ENCODE measurements at places on chromosomes 2 and 18. TPM values are rescaled to one million over a fixed set of nuclear protein-coding genes. Genes with fewer than 3 reads are reported as not detected.

- DNase-seq, result no peak
Observed at GRCh38 chr2:130763405-130763804, 8.1 kb downstream of the AMER3 start.

GRCh38 chr2:175567435-175568061, 386.0 kb upstream of the ATP5MC3 start:
- DNase-seq, result no peak

GRCh38 chr2:77519164-77519887, 2.9 kb downstream of the LRRTM4 start:
- DNase-seq, result no peak

DNA sequence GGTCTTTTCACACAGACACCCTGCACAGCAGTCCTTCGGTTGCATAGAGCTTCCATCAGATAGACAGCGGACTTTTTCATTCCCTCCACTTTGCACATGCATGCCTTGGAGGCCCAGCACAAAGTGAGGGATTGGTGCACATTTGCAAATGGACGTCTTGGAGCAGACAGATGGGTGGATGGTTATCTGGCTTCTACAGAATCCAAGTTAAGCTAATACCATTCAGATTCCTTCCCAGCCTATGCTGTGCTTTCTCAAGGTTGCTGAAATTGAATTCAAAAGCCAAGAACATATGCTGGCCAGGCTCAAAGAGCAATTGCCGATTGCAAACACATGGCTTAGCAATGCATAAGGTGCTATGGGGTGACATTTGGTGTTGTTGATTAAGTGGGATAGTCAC, 186.4 kb downstream of the VAPA start:
- no peak for DNase-seq

DNA sequence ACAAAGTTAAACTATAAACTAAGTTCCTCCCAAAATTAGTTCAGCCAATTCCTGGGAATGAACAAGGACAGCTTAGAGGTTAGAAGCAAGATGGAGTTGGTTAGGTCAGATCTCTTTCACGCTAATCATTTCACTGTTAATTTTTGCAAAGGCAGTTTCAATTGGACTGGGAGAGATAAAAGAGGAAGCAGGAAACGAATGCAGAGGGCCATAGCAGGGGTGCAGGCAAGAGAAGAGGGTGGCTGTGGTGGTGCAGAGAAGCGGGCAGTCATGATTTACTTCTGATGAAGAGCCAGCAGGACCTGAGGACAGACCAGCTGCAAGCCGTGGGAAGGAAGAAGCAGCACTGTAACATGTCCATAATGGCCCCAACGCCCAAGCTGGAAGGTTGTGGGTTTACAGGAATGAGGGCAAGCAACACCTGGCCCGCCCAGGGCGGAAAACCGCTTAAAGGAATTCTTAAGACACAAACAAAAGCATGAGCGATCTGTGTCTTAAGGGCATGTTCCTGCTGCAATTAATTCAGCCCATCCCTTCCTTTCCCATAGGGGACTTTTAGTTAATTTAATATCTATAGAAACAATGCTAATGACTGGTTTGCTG, 4.1 kb upstream of the RMP24 start:
- no peak for DNase-seq

- no peak for DNase-seq
Observed at GRCh38 chr2:34547340-34547739, 948.2 kb upstream of the FAM98A start.

- no peak for DNase-seq
Observed at GRCh38 chr2:85179541-85179940, 46.3 kb downstream of the TCF7L1 start.

DNA sequence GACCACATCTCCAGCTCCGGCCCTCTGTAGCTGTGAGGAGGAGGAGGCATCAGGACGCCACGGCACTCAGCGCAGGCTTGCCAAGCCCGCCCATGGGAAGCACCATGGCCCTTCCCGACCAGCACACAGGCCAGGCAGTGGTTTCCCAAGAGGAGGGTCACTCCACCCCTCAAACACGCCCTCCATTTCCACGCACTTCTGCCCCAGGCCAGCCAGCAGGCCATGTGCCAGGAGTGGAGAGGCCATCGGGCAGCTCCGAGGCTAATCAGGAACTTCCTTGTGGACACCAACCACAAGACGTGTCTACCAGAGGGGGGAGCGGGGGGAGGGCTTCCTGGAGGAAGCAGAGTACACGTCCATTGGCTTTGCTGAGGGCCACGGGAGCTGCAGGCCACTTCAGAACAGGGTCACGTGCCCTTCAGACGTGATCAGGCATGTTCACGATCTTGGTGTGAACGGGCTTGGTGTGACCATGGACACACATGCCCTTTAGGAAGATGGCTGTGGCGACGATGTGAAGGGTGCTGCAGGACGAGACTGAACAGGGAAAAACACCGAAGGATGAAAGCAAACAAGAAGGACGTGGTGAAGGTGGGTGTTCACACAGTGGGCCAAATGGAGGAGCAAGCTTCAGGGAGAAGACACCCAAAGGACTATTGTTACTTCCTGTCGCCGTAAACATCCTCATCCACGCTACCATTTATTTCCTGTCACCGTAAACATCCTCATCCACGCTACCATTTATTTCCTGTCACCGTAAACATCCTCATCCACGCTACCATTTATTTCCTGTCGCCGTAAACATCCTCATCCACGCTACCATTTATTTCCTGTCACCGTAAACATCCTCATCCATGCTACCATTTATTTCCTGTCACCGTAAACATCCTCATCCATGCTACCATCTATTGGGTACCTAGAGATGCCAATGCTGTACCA, 6.5 kb upstream of the MTERF4 start:
- no peak for DNase-seq

- no peak for DNase-seq
Observed at GRCh38 chr2:162123806-162124758, 28.0 kb downstream of the GCG start.

DNA sequence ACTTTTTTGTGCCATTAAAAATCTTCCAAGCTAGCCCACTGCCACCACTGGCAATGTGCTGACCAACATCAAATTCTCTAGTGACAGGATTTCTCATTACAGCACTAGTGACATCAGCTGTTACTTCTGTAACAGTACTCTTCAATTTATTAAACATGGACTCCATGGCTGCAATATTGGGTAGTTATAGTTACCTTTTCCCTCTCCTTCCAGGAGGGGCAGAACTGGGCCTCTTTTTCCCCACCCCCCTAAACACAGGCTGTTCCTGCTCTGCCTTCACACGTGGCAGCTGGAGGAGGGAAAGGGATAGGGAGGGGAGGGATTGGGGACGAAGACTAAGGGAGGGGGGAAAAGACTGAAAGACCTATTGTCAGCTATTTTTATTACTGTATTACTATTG, 38.1 kb downstream of the TRAK2 start:
- no peak for DNase-seq

DNA sequence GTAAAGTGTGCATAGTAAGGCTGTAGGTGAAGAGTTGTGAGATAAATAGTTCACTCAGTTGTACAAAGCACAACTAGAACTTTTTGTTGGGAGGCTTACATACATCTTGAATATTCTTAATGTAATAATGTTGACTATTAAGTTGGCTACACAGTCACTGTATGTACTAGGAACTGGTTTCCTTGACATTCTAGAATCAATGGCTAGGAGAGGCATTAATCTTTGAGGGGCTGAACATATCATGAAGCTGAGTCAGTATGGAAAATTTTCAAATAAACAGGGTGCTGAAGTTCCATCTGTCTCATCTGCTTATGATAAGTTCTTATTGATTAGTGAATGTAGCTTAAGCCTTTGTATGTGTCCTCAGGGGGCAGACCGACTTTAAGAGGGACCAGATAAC, 23.4 kb downstream of the METTL21A start:
- no peak for DNase-seq

- DNase-seq, result no peak
Observed at GRCh38 chr2:35864141-35864540, 491.4 kb upstream of the CRIM1 start.

DNA sequence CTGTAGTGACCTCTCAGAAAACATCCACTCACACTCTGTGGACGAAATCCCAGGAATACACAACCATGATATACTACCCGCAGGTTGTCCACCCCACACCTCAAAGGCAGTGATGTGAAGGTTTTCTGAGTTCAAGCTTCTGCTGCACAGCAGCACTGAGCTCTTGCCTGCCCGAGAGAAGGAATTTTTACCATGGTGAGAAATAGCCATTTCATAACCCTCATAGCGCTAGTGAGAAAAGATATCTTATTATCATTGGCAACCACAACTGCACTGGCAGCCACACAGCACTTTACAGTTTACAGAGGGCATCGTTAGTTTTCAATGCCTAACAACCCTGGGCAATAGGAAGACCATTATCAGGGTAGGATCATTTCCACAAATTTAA, 36.9 kb downstream of the NAPG start:
- no peak for DNase-seq

DNA sequence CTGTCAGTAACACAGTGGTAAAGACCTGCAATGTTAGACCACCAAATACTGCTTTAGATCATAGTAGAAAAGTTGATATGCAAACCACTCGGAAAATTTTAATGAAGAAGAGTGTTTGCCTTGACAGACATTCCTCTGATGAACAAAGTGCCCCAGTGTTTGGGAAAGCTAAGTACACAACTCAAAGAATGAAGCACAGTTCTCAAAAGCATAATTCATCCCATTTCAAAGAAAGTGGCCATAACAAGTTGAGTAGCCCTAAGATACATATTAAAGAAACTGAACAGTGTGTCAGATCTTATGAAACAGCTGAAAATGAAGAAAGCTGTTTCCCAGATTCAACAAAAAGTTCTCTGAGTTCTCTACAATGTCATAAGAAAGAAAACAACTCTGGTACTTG, 27.5 kb downstream of the GEN1 start:
- DNase-seq, result no peak

GRCh38 chr18:59877361-59877760, 22.4 kb upstream of the PMAIP1 start:
- DNase-seq, result no peak

- no peak for DNase-seq
Observed at GRCh38 chr2:66948234-66948633, 448.9 kb upstream of the ETAA1 start.

DNA sequence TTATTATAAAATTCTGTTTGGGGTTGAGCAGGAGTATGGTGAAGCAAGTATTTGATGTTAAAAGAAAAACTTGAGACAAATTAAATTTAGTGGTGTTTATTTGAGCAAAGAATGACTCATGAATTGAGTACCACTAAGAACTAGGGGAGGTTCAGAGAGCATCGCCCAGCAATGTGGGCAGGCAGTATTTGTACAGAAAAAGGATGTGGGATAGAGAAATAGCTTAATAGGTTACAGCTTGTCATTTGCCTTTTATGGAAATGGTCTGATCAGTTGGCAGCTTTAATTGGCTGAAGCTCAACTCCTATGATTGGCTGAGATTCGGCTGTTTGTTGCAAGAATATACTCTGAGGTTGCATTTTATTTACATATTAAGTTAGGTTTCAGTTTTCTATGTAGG, 68.2 kb downstream of the LRATD1 start:
- no peak for DNase-seq

DNA sequence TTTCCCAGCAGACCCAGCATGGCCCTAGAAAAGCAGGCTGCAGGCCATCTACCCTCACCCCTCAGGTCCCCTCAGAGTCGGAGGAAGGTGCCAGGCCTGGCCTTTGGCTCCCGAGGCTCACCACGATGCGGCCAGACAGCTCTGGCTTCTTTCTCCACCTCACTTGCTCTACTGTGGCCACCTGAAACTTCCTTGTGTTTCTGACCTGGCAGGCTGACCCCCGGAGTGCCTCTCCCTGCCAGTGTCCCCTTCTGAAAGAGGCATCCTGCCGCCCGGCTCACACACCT, 375.0 kb upstream of the HS6ST1 start:
- DNase-seq, result no peak

DNA sequence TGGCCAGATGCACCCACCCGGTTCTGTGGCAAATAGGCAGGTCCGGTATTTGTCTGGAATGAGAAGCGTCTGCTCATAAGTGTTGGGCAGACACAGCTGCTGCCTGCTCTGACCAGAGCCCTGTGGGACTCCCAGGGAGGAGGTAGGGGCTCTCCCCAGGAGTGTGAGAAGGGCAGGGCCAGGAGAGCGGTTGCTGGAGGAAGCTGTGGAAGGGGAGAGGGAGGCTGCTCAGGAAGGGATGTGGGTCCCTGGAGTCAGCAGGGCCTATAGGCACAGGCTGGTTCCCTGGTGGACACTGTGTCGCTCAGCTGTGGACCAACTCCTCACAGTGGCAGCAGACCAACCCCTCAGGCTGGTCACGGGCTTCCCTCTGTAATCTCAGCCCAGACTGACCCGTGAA, 109.2 kb downstream of the DYSF start:
- no peak for DNase-seq

Gene MAPK4
- 21.7 TPM for polyA plus RNA-seq

Gene LYG2
- not detected for polyA plus RNA-seq

Gene PXDN
- polyA plus RNA-seq, result 39.2 TPM

Gene TBR1
- polyA plus RNA-seq, result not detected

Gene TIMM21
- polyA plus RNA-seq, result 19.1 TPM

Gene ZSWIM2
- not detected for polyA plus RNA-seq

Gene REG1A
- polyA plus RNA-seq, result not detected

Data from ovary (tissue), 10 donors.